ENCODE measurements at places on chromosomes 3 and 15.

DNA sequence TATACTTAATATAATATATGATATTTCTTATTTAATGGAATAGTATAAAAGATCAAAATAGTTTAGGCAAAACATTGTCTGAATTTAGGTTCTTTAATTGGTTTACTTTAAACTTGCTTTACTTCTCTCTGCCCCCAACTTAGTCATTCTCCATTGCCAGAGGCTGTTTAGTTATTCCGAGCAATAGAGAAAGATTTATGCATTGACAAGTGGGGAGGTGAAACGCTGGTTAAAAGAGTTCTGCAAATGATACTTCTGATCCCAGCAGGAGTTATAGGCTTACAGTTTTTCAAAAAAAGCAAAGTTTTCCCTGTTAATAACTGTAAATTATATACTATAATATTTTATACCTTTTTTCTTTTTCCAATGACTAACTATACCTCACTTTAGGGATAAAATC, 145.4 kb downstream of the EPHA3 start:
- no peak for DNase-seq

GRCh38 chr3:131353016-131353877, 28.3 kb upstream of the NUDT16 start:
- DNase-seq = no peak

- DNase-seq = no peak
These were observed 85.6 kb downstream of the EPHA6 start for GRCh38 chr3:96900031-96900430.

- peak; percentile 1 for DNase-seq
These were observed 67.6 kb downstream of the SLC6A11 start for GRCh38 chr3:10883478-10884234.

GRCh38 chr15:68281008-68281407, 3.5 kb downstream of the FEM1B start:
- DNase-seq = no peak

GRCh38 chr15:101042320-101042719, 123.2 kb downstream of the LRRK1 start:
- no peak for DNase-seq

- DNase-seq = peak; percentile 51
These were observed 3.4 kb downstream of the VILL start for GRCh38 chr3:37993820-37994638.

- no peak for DNase-seq
These were observed 17.6 kb upstream of the FRMD4B start for GRCh38 chr3:69403454-69403853.

DNA sequence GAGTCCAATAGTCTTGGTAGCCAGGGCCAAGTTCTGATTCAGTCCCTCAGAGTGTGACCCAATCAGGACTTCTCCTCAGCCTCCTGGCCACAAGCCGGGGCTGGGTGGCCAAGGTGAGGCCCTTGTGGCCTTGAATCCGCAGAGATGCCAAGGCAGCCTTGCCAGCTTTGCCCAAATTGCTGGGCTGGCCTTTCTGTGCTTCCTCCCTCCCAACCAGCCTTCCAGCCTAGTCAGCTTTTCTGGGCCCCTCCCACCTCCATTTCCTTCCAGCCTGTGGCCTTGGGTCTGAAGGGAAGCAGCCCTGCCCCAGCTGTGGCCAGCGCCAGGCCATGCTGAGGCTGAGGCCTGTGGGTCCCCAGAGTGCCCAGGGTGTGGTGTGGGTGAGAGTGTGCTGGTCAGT, 34.3 kb upstream of the ANKDD1A start:
- no peak for DNase-seq

DNA sequence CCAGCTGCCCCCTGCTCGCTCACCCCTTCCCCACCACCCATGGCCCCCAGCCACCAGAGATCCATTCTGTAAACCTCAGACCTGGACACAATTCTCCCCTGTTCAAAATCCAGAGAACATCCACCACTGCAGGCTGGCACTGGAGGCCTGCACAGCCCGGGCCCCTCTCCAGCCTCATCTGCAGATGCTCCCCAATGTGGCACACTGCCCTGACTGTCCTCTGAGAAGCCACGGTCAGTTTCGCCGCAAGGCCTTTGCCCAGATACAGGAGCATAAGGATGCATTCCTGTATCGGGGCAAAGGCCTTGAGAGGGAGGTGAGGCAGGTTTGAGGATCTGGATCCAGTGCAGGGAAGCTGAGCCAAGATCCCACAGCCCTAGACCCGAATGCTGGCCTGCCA, 175.4 kb upstream of the LINGO1 start:
- no peak for DNase-seq

DNA sequence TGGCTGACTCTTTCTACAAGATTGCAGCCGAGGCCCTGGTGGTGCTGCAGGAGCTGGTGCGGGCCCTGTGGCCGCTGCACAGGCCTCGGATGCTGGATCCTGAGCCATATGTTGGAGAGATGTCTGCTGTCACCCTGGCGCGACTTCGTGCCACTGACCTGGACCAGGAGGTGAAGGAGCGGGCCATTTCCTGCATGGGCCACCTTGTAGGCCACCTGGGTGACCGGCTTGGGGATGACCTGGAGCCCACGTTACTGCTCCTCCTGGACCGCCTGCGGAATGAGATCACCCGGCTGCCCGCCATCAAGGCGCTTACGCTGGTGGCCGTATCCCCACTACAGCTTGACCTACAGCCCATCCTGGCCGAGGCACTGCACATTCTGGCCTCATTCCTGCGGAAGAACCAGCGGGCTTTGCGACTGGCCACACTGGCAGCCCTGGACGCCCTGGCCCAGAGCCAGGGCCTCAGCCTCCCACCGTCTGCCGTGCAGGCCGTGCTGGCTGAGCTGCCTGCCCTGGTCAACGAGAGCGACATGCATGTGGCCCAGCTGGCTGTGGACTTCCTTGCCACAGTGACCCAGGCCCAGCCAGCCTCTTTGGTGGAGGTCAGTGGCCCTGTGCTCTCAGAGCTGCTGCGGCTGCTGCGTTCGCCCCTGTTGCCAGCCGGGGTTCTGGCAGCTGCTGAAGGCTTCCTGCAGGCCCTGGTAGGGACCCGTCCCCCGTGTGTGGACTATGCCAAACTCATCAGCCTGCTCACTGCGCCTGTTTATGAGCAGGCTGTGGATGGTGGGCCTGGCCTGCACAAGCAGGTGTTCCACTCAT, 20.3 kb downstream of the CAND2 start:
- no peak for DNase-seq

GRCh38 chr3:3893590-3893989, 94.4 kb downstream of the LRRN1 start:
- no peak for DNase-seq

- DNase-seq = no peak
These were observed 172.0 kb upstream of the HES1 start for GRCh38 chr3:193963808-193964516.

- DNase-seq = no peak
These were observed 45.3 kb upstream of the SEC22A start for GRCh38 chr3:123156276-123156995.

GRCh38 chr15:99328106-99329072, 77.1 kb downstream of the LRRC28 start:
- no peak for DNase-seq
